Hematopoietic multipotent progenitor cell treated with erythropoietin and hydrocortisone succinate and interleukin-3 and kit ligand, for 17 days (in vitro differentiated cells): ENCODE measurements at places on chromosomes 5 and 9.

GRCh38 chr5:97141539-97141938 lies 872 bp downstream of the LIX1 start:
- no peak for DNase-seq

DNA sequence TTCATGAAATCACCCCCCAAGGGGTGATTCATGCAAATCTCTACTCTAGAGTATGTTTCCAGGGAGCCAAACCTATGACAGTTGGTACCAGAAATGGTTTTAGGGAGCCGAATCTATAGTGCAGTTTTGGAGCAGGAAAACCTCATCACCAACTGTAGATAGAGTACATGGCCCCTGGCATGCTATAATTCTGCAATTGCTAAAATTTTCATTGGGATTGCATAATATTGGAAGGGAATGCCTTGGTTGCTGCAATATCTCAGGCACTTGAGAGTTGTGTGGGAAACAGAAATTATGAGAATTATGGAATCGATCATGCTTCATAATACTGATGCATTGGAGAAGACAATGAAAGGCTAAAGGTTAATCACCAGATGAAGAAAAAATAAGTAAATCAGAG lies 148.2 kb upstream of the PLPPR1 start:
- no peak for DNase-seq

DNA sequence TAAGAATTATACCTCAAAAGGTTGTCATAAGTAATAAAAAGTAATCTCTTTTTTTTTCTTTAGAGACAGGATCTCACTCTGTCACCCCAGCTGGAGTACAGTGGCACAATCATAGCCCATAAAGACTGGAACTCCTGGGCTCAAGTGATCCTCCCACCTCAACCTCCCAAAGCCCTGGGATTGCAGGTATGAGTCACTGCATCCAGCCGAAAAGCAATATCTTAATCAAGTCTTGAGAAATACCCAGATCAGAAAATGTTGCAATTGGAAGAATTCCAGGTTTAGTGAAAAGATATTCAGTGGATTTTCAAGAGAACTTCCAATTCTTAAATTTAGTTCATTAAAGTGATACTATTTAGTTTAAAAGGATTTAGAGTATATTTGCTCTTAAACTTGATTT lies 40.9 kb upstream of the IDNK start:
- no peak for DNase-seq

DNA sequence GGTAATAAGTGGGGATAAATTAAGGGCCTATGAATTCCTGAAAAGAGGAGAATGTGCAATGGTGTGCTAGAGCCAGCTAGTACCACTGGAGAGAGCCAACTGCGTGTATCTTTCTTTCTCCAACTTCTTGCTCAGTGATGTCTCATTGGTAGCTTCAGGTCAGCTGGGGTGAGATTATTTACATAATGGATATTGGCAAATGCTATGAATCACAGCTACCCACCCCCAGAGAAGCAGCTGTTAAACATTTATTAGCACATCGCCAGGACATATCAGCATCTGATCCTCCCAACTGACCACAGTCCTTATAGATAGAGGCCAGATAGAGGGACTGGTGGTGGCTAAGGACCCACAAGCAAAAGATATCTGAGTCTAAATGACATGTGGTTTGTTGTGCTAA lies 421.3 kb downstream of the ACTL7B start:
- DNase-seq: no peak

DNA sequence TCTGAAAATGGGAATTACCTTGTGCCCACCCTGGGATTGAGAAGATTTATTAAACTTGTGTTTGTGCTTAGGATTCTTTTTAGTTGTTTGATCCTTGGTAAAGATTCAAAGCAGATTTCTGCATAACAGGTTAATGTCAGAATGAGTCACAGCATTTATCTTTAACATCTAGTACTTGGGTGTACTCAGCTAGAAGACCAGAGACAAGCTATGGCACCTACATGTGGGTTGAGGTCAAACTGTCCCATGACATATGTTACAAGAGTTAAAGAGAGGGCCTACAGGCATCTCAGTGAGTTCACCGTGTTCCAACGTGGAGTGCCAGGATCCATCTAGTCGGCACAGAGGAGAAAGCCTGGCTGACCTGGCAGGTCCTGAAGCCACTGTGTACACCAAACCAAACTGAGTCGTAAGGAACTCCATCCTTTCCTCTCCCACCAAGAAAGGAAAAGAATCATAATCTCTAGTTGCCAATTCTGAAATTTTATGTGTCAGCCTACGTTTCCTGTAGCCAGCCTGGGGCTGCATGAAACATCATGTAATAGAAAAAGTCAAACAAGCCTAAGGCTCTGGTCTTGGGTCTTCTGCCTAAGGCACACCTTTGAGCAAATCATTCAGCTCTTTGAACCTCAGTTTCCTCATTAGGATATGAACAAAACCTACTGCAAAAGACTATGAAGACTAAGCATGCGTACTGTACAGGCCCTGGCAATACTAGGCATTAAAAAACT lies 73.7 kb downstream of the RCL1 start:
- peak; percentile 54 for DNase-seq

DNA sequence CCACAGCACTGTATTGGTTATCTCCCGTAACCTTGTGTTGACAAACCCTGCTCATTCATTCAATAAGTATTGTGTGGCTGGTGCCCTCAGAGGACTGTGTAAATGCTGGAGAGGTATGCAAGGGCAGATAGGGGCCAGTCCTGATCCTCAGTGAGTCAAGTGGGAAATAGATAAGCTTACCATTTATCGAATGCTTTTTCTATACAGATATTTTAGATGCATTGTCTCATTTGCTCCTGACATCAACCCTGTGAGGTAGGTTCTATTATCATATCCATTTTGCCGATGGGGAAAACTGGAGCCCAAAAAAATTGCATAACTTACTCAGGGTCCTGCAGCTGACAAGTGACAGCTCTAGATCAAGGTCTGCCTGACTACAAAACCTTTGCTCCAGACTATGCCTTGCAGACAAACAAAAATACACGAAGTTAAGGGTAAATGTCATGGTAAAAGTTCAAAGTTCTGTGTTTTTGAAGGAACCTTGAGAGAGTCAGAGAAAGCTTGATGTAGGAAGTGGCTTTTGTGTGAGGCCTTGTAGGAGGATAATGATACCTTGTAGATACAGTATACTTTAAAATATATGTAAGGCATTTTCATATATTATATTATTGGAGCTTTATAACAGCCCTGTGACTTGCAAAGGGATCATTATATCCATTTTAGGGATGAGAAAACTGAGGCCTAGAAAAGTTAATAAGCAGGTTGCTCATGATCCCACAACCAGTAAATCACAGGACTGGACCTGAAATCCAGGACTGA lies 22.7 kb downstream of the CYFIP2 start:
- no peak for DNase-seq

DNA sequence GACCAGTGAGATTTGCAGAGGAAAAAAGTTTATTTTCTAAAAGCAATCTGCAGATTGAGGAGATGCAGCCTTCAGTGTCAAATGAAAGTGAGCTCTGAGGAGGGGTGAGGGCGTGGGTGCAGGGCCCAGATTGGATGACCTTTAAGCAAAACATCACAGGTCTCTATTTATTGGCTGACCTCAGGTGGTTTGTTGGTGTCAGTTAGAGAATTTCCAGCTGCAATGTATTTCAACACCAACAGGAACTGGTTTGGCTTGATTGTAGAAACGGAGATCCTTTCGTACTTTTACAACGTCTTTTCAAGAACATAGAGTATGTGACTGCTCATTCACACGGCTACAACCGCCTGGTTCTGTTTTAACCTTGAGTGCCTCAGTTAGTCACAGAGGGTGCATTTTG lies 1069.1 kb downstream of the EFNA5 start:
- no peak for DNase-seq

DNA sequence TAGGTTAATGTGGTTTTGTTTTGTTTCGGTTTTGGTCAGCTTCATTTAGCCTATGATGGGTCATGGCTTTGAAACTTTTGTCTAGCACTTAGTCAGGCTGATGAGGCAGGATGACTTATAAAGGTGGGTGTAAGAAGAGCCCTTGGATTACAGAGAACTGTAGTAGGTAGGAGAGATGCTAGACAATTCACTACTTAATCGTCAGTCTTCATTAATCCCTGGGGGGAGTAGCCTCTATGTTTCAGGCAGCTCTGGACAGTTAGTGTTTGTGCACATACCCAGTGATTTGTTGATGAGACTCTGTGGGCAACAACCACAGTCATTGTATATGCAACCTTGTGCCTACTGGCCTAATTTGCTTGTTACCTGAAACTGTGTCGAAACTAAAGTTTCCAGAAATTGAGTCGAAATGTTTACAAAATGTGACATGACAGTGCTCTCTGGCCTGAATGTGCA lies 113.3 kb downstream of the MTREX start:
- no peak for DNase-seq

- no peak for DNase-seq
These were observed 5.2 kb upstream of the ZDHHC11 start for GRCh38 chr5:855771-856530.

- DNase-seq: no peak
These were observed 12.3 kb downstream of the KIF4B start for GRCh38 chr5:155025895-155026294.

GRCh38 chr5:7754997-7755596 lies 95.8 kb downstream of the CFAP90 start:
- DNase-seq: no peak

GRCh38 chr5:65760504-65761275 lies 38.7 kb downstream of the NLN start:
- no peak for DNase-seq

DNA sequence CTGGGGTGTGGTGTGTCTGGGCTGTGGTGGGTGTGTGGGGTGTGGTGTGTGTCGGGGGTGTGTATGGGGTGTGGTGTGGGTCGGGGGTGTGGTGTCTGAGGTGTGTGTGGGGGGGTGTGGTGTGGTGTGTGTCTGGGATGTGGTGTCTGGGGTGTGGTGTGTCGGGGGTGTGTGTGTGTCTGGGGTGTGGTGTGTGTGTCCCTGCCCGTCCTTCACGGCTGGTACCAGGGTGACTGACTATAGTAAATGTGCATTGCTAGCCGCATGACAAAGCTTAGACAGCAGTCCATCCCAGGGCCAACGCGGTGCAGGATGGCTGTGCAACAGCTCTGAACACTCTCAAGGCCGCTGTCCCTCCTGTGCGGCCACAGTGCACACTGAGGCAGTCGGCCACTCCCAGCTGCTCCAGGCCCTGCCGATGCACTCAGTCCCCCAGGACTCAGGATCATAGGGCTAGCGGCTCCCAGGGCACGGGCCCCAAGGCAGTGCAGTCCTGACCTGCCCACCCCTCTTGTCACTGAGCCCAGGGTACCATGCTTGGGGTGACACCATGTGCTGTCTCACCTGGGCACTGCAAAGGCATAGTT lies 54.0 kb downstream of the SECISBP2 start:
- peak; percentile 16 for DNase-seq

GRCh38 chr5:4659851-4660250 lies 480.3 kb upstream of the ADAMTS16 start:
- DNase-seq: no peak

- DNase-seq: no peak
These were observed 674.9 kb downstream of the PRR16 start for GRCh38 chr5:121138952-121139351.

- no peak for DNase-seq
These were observed 18.3 kb downstream of the BRD3OS start for GRCh38 chr9:134043531-134043988.
